Stimulated activated CD8-positive, alpha-beta memory T cell treated with anti-CD3 and anti-CD28 coated beads, Interleukin-2, amount 100 ng/mL, for 1 hour (primary cell): ENCODE measurements at places on chromosomes 16 and 17.

GRCh38 chr17:81961087-81961511 is at the start of gene NOTUM:
Gene NOTUM, minus strand, starts transcription at chr17:81961187. Its CDS starts 278 bp downstream, at chr17:81960909.
- DNase-seq = no peak

DNA sequence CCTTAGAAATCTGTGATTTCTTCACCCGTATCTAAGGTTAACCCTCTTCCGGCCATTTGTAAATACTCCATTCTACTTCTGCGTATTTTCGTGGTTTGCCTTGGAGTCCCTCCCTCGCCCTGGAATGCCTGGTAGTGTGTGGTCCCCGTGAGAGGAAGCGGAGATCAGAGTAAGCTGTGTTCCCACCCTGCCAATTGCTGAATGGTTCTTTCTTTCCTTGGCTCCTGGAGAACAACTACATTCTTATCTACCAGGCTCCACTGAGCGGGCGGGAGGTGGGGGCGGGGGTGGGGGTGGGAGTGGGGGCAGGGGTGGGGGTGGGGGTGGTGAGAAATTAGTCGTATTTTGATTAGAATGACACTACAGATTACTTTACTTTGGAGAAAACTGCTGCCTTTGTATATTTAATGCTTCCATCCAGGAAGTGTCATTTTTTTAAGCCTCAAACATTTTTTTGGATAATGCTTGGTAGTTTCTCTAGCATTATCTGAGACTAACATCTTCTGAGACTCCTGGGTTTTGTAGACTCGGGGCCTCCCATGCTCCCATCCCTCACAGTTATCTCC is 20.9 kb upstream of the FASN start:
- no peak for DNase-seq

DNA sequence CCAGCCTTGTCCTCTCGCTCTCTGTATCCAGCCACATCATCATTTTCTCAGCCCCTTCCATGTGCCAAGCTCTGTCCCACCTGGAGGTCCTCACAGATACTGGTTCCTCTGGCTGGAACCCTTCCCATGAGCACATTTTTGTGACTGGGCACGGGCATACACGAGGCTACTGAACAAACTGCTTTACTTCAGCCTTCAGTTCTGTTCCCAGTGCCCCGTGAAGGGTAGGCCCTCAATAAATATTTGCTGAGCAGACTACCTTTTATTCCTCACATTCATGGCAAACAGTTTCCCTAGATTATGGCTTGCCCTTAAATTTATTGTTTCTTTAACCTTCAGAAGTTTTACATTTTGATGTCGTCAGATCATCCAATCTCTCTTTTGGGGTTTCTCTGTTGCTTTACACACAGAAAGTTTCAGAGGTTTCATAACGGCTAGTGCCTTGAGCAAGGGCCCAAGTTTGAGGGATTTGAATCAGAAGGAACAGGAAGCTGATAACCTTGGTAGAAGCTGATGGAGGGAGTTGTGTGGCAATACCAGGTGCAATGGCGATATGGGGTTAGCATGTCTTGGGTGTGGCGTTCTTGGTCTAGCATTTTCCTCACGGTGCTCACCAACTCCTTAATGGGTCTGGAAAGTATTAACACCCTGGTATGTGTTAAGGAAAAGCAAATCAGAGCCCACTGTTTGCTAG is 27.8 kb downstream of the TMEM92 start:
- DNase-seq = no peak

DNA sequence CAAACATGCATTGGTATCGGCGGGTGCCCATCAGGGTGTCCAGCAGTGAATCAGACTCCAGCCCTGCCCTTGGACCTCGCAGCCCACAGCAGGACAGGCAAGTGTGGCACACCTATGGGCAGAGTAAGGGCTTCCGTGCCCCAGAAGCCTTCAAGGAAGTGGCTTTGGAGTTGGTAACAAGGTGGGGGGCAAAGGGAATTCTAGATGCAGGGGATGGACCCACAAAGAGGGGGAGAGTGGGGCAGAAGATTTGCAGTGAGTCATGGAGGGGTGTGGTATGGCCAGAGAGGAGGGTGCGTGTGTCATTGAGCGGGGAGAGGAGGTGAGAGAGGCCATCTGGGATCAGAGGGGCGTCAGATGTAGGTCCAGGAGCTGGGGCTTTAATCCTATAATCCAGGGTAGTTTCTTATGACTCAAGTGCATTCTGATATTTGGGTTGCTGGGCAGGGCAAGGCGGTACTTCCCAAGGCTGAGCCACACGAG is 8.5 kb upstream of the SPNS2 start:
- no peak for DNase-seq

GRCh38 chr17:44356241-44356640 is 7.4 kb downstream of the FAM171A2 start:
- DNase-seq = no peak

GRCh38 chr16:6281274-6281673 is 1051.4 kb upstream of the RBFOX1 start:
- DNase-seq = no peak

- no peak for DNase-seq
Measured at GRCh38 chr17:51258756-51259563, 889 bp downstream of the MBTD1 start.

DNA sequence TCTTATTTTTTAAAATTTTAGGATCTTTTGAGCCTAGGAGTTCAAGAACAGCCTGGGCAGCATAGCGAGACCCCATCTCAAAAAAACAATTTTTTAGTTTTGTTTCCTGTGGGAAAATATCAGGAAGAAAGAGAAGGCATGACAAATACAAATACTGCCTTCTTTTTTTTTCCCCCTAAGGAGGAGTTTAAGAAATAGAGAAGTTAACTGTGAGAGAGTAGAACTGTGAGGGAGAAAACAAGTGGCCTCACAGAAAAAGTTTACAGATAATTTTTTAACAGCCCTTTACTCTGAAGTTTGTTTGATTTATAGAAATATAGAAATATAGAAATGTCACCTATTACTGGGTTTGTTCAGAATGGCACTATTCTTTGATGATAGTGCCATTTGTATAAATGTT is 21.1 kb downstream of the TTYH2 start:
- no peak for DNase-seq

DNA sequence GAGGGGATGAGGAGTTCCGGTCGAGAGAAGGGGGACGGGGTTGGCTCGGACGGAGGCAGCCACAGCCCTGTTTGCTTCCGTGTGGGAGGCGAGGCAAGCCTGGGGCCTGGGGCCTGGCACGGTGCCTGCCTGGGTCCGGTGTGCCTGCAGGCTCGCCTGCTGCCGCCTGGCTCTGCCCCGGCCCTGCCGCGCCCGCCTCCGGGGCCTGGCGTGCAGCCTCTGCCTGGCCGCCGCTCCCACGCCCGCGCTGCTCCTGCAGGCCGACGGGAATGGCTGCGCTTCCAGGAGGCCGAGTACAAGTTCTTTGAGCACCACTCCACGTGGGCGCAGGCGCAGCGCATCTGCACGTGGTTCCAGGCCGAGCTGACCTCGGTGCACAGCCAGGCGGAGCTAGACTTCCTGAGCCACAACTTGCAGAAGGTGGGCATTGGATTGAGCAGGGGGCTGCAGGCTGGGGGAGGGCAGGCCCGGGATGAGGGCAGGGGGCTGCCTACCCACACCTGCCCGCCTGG is 53.1 kb downstream of the MRC2 start:
- no peak for DNase-seq

DNA sequence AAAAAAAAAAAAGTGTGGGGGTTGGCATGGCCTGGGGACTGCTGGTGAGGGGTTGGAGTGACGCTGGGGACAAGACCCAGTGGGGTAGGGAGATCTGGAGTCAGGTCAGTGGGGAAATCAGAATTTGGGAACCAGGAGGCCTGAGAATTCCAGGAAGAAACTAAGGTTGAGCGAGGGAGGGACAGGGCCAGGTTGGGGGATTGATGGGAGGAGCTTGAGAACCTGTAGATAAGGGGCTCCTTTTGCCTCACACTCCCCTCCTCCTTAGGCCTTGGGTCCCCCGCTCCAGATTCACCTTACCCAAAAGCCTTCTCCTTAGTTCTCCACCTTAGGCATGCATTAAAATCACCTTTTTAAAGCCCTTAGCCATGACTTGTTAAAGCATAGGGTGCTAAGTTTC is 8.3 kb upstream of the PYDC1 start:
- DNase-seq = no peak

- no peak for DNase-seq
Measured at GRCh38 chr16:79381603-79382042, 218.9 kb downstream of the MAF start.

GRCh38 chr16:872436-873242 is 72.1 kb upstream of the GNG13 start:
- DNase-seq = no peak

DNA sequence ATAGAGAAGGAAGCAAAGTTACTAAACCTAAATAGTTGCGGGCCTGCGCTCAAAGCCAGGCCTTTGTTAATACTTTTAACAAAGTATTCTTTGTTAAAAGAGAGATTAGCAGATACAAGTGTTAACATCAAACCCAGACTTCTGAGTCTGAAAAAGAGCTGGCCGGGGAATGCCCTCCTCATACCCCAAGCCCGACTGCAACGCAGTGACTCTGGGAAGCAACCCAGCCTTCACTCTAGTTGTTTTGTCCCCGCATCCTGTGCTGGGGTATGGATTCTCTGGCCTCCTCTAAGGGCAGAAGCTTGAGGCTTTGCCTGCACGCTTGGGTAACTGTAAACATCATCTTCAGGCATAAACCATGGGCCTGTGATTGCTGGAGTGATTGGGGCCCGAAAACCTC is 48.3 kb downstream of the ADCY7 start:
- DNase-seq = no peak

GRCh38 chr17:64255764-64256163 is 7.3 kb downstream of the TEX2 start:
- no peak for DNase-seq

GRCh38 chr16:85991856-85992255 is 92.9 kb downstream of the IRF8 start:
- no peak for DNase-seq

GRCh38 chr17:58091024-58091567 is 7.9 kb downstream of the DYNLL2 start:
- no peak for DNase-seq

DNA sequence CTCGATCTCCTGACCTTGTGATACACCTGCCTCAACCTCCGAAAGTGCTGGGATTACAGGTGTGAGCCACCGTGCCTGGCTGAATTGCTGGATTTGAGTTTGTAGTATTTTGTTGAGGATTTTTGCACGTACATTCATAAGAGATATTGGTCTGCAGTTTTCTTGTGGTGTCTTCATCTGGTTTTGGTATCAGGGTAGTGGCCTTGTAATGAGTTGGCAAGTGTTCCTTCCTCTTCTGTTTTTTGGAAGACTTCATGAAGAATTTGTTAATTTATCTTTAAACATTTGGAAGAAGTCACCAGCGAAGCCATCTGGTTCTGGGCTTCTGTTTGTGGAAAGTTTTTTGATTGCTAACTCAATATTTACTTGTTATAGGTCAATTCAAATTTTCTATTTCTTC is 26.9 kb downstream of the SPNS3 start:
- DNase-seq = no peak

- DNase-seq = no peak
Measured at GRCh38 chr17:11097121-11097520, 143.9 kb upstream of the SHISA6 start.

DNA sequence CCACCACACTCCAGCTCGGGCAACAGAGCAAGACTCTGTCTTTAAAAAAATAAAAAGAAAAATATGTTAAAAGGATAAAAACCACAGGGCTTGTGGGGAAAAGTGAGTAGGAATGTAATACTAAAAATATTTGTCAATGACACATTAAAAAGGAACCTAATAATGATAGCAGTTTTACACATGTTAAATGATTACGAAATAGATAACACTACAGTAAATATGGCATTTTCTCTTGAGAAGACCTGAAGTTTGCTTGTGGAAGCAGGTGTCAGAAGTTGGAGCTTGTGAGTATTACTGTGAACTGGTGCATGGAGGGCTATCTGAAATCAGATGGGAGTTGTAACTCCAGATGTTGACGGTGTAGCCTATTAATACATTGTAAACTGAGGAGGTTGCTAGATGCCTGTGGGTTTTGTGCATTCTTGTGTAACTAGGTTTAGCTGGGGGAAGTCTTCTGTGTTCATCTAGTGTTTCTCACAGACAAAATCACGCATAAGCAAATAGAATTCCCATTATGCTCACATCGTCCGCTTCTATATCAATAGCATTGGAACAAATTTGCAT is 44.2 kb upstream of the CLEC18A start:
- no peak for DNase-seq

- DNase-seq = no peak
Measured at GRCh38 chr17:44187131-44187899, 543 bp downstream of the TMUB2 start.

- DNase-seq = no peak
Measured at GRCh38 chr16:69003500-69003899, 102.0 kb upstream of the HAS3 start.

DNA sequence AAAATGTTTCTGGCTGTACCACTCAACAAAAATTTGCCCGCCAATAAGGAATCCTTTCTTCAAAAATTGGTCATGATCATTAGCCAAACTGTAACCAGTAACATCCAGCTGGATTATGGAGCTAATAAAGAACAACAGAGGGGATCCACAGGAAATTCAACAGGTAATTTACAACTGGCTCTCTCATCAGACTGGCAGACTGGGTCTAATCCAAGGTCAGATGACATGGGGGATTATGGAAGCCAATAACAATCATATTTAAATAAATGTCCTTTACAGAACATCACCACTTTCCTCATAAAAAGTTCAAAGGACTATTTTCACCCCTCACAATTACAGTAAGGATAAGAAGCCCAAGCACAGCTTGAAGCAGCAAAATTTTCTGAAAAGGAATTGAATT is 66.4 kb downstream of the KANSL1 start:
- DNase-seq = no peak

GRCh38 chr16:78389009-78389498 is 289.6 kb downstream of the WWOX start:
- DNase-seq = no peak

- no peak for DNase-seq
Measured at GRCh38 chr17:82756166-82756565, 4.3 kb downstream of the TBCD start.

DNA sequence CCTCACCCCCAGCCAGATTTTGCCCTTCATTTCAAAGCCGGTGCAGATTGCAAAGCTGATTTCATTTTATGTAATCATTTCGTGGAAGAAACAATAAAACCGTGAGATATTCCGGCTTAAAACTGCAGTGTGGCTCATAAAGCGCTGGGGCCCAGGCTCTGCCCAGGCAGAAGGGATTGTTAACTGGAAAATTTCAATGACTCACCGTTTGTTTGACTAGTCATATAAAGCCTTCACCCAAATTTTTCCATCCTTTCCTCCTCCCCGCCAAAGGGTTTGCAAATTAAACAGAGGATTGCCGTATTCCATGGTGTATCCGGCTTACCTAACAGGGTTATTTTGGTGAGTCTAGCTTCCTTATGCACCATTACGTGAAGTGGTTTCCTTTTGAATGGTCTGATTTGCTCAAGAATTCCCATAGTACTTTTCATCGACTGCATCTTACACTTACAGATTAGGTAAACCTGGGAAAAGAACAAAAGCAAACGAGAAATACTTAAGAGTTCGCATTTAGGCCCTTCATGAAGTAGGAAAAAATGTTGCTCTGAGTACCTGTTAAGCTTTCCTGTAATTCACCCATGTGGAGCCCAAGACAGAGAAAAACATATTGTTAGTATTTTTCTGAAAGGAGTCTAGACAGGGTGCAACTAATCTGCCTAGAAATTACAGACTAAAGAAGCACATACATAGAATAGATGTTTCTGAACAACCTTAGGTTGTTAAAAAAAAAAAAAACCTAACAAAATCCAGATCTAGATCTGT is 949 bp upstream of the GSPT1 start:
- no peak for DNase-seq

- DNase-seq = no peak
Measured at GRCh38 chr16:30602616-30603277, 7.4 kb downstream of the ZNF689 start.

- no peak for DNase-seq
Measured at GRCh38 chr16:29893553-29893952, 5.8 kb downstream of the SEZ6L2 start.

- DNase-seq = no peak
Measured at GRCh38 chr17:79864617-79865250, 25.5 kb upstream of the CBX4 start.
